ENCODE measurements at places on chromosomes 5 and 9. TPM values are rescaled to one million over a fixed set of nuclear protein-coding genes. Genes with fewer than 3 reads are reported as not detected.

Gene PROB1
- total RNA-seq = 1.1 TPM

Gene TXNDC8
- not detected for total RNA-seq

Gene ADGRD2
- 1.5 TPM for total RNA-seq

Gene SNCAIP
- total RNA-seq = 70.7 TPM

Gene GRIN1
- 23.6 TPM for total RNA-seq

Gene TIMD4
- total RNA-seq = 0.45 TPM

Gene SPATA31A3
- total RNA-seq = not detected

Gene NOL8
- 22.7 TPM for total RNA-seq

Gene SH3TC2
- total RNA-seq = 2.6 TPM

Gene SLC25A46
- total RNA-seq = 108 TPM

Gene IFNE
- not detected for total RNA-seq

Gene ARID3C
- 0.45 TPM for total RNA-seq

Gene PHF24
- total RNA-seq = 12.0 TPM

Gene HSD17B3
- total RNA-seq = not detected

Gene PCDHGA8
- total RNA-seq = 20.9 TPM

Gene FBN2
- 20.1 TPM for total RNA-seq

Gene FOXD4L5
- total RNA-seq = 0.64 TPM

Gene OR13D1
- not detected for total RNA-seq

Gene SLC6A7
- total RNA-seq = 5.9 TPM

Gene LCN15
- total RNA-seq = not detected

Gene PDZD2
- 28.5 TPM for total RNA-seq

Gene NR6A1
- total RNA-seq = 2.9 TPM

Gene TCF7
- total RNA-seq = 1.5 TPM

Gene GMCL2
- total RNA-seq = not detected

Gene PCAT7
- not detected for total RNA-seq

Gene TAF11L9
- not detected for total RNA-seq

Gene NRG2
- total RNA-seq = 5.1 TPM

Gene CDKN2B
- 0.09 TPM for total RNA-seq

Gene CENPK
- 29.6 TPM for total RNA-seq

Gene EIF4E1B
- total RNA-seq = 0.27 TPM

Gene PCDH1
- 27.4 TPM for total RNA-seq

Gene GPX8
- 7.9 TPM for total RNA-seq

Gene GRPEL2
- 29.2 TPM for total RNA-seq

Gene PJA2
- 153 TPM for total RNA-seq

Gene RIMOC1
- 27.6 TPM for total RNA-seq

Gene GLRA1
- 3.6 TPM for total RNA-seq

Gene C1QTNF3
- 52.7 TPM for total RNA-seq

Gene TEX48
- total RNA-seq = not detected

Gene GPR21
- total RNA-seq = 13.5 TPM

Gene PCDH12
- total RNA-seq = 4.2 TPM

Gene LECT2
- total RNA-seq = not detected

Gene FOXE1
- not detected for total RNA-seq

Gene PCDHA9
- total RNA-seq = 22.7 TPM

Gene FOXD1
- 1.1 TPM for total RNA-seq
